Activated naive CD4-positive, alpha-beta T cell (primary cell): ENCODE measurements at places on chromosomes 2 and 18.

GRCh38 chr2:191664823-191665677 lies 12.9 kb upstream of the NABP1 start:
- DNase-seq, result no peak

DNA sequence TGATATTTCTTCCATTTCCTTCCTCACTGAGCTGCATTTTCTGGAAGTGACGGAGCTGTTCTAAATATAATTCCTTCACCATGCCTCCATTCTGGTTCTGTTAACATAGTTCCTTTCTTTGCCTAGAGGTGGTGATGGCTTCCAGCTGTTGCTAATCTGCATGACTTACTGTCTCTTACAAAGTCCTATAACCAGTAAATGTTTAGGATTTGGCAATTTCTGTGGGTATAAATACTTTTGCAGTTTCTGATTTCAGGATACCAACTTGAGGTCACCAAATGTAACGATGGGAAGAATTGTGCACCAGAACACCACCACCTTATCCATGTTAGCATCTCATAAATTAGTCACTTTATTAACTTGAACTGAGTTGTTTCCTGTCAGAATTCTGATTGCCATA lies 101.7 kb upstream of the FN1 start:
- no peak for DNase-seq

DNA sequence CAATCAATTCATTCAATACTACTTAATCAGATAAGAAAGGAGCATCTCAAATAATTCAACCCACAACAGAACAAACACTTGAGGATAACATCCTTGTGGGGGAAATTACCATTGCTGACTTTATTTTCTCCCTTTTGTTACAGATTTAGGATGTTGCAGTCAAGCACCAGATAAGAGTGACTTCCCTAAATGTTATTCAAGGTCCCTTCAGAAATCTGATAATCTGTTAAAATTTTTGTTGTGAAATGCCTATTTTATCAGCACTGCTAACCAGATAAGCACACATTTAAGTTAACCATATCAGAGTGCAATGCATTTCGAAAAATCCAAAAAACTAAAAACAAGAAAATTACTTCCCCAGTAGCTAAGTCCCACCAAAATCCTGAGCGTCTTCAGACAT lies 33.5 kb downstream of the SUMO1 start:
- DNase-seq, result no peak

GRCh38 chr18:42929857-42930256 lies 185.6 kb downstream of the RIT2 start:
- no peak for DNase-seq

DNA sequence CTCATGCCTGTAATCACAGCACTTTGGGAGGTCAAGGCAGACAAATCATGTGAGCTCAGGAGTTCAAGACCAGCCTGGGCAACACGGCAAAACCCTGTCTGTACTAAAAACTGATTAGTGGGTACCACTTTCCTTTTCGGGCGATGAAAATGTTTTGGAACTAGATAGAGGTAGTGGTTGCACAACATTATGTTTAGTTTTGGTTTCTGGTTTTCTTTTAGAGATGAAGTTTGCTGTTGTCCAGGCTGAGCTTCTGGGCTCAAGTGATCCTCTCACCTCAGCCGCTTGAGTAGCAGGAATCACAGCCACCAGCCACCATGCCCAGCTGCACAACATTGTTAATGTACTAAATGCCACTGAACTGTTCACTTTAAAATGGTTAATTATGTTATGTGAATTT lies 27.6 kb downstream of the AAK1 start:
- DNase-seq, result no peak

DNA sequence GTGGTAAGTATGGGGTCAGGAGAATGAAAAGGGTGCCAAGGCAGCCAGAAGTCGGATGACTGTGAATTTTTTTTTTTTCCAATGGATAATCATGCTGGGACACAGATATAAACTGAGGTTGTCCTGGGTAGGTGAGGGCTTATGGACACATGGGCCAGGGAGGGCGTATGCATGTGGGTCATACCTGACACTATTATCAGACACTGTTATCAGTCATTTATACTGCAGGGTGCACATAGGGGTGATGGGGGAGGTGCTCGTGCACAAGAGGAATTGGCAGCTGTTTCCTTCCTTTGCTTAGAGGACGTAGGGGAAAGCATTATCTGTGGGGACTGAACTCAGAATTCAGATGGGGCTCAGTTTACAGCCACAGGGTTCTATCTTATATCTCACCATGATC lies 10.1 kb downstream of the CTIF start:
- DNase-seq, result no peak

DNA sequence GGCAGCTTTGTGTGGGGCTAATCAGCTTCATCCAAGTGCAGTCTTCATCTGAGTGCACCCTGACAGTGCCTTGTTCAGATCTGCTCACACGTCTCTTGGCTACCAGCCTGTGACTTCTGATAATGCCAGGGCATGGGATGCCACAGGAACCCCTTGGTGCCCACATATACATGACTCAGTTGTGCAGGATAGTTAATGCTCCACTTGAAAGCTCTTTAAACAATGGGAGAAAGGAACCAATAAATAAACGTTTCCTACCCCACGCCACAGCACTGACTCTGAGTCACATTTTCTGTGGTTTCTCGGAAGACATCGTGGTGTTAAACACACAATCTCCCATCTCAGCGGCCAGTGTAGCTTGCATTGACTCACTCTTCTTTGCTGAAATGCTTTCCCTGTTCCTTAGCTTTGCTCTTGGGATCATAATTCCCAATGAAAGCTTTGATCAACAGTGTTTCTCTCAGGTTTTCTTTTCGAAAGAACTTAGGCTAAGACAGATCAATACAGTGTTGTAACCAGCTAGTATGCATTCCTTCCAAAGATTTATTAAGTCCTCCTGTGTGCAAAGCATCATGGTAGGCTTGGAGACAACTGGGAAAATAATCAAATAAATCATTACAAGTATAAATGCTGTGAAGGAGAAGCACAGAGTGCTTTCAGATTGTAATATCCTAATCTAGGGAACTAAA lies 142.0 kb downstream of the COPS8 start:
- no peak for DNase-seq

DNA sequence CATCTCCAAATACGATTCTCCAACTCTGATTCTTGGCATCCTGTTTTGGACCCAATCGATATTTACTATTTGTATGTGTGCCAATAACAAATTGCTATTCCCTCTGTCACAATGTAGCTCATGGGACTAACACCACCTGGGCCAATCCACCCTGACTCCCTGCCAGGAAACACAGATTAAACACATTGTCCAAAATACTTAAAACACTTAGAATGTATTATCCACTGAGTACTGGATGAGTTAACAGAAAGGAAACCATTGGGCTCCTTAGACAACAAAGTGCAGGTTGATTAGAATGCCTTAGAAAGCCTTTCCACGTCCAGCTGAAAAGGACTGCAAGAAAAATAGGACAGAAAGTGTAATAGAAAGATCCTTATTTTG lies 79.4 kb upstream of the ARHGAP28 start:
- DNase-seq, result no peak

DNA sequence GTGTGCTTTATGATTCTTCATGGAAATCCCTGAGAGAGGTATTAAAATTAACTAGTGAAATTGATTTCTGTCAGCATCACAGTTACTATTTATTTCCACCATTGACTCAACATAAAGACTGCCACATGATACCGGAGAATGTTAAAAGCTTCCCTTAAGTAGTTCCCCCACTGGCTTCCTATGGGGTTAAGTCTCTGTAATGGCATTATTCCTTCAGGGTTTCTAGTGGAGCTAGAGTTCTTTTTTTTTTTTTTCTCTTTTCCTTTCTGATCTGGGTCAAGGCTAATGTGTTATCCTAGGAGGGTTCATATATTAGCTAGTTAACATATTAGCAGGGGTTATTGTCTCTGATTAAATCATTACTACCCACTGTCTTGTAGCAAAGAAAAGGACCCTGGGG lies 1919.1 kb upstream of the PIK3C3 start:
- DNase-seq, result no peak

GRCh38 chr2:854460-854859 lies 96.2 kb upstream of the SNTG2 start:
- DNase-seq, result no peak

DNA sequence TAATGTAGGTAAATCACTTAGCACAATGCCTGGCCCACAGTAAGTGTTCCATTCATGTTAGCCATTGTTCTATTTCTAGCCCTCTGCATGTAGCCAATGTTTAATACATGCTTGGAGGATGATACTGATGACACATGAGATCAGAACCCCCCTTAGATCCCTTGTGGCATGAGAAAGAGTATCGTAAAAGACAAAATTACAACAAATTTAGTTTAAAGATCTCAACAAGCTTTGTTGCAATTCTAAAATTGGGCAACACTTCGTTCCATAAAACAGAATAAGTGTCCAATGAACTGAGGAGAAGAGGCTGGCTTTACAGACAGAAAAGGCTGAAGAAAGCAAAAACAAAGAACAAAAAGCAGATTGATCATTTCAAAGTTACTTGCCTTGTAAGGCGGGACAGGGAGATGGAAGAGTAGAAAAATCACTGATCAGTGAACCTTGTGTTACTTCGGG lies 148.7 kb upstream of the SLC1A4 start:
- no peak for DNase-seq

GRCh38 chr18:79380816-79381806 lies 14.6 kb upstream of the NFATC1 start:
- DNase-seq, result peak; percentile 47

GRCh38 chr2:169468841-169469240 lies 10.5 kb upstream of the BBS5 start:
- DNase-seq, result no peak

DNA sequence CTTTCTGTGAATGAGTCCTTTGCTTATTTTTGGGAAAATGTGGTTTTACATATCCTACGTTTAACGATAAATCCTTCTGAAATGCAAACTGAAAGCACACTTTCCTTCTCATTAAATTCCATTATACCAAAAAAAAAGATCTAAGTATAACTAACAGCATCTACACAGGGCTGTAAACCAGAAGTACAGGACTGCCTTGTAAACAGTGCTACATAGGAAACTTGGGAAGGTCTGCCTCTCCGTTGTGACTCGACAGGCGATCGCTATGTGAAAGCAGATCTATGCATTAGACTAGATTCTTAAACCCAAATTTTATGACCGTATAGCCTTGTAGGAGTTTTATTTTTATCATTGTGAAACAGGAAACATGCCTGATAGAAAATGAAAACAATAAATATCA lies 690.5 kb downstream of the ARHGAP15 start:
- DNase-seq, result no peak
